ENCODE measurements at places on chromosomes 7 and 10.
A peak's percentile ranks its signal among the peaks of the same experiment; 100 is the strongest.

- no peak for DNase-seq
Observed at GRCh38 chr10:13193637-13194036, 32.3 kb downstream of the MCM10 start.

- DNase-seq = no peak
Observed at GRCh38 chr10:23613900-23614299, 175.0 kb downstream of the OTUD1 start.

DNA sequence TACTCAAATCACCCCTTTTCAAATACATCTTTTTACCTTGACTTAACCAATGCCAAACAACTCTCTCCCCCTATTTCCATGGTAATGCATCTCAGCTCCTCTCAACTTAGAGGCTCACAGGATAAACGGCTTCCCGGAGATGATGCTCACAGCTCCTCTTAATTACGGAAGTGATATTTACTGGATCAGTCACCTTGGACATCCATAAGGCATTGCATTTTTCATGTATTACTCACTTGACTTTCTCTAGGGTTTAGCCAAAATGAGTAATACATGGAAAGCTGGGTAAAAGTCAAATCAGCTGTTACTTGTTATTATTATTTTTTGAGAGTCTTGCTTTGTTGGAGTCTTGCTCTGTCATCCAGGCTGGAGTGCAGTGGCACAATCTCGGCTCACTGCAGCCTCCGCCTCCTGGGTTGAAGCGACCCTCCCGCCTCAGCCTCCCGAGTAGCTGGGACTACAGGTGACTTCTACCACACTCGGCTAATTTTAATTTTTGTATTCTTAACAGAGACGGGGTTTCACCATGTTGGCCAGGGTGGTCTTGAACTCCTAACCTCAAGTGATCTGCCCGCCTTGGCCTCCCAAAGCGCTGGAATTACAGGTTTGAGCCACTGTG is 73.3 kb upstream of the RHEB start:
- no peak for DNase-seq

DNA sequence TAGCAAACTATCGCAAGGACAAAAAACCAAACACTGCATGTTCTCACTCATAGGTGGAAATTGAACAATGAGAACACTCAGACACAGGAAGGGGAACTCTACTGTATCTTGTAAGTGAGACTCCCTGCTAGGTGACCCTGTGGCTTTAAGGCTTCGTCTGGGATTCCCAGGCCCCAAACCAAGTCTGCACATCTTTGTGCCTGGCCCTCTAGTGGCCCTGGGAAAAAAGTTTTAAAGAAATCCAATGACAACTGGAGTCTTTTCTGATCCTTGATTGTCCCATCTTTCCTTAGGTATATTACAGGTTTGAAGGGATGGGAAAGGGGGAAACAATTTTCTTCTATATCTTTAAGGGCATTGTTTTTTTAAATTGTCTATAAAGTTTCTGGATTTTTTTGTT is 10.6 kb upstream of the LIPM start:
- DNase-seq = no peak

GRCh38 chr10:80204677-80205476 is 460 bp downstream of the ANXA11 start:
- no peak for DNase-seq

DNA sequence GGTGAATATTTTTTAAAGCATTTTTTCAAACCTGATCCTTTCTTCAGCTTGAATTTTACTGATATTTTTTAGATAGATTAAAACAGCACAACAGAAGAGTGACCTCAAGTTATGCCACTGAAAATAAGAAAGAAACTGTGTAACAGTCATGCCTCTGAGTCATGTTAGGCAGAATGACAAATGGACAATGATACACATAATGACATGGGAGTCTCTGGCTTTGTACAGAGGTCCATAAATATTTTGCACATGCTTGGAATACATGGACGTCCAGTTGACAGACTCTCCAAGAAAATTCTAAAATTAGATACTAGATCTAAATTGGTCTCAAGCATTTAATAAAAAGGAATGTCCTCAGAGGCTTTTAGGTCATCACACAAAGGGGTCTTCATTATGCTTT is 21.9 kb upstream of the SEMA3A start:
- no peak for DNase-seq

DNA sequence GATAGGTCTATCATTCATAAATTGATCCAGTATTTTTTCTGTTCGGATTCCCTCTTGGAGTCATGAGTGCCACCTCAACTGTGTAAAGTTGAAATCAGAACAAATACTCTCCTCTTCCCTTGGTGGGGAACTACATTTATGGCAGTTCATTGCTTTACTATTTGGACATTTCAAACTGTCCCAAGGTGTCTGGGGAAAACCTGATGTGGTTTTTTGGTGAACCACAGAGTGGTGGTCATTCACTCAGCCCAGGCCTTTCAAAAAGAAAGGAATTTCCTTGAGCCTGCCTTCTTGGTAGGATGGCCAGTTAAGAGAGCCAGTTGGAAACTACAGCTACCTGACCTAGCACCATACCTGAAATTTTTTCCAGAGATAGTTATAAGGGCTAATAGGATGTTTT is 59.0 kb downstream of the ABCB1 start:
- DNase-seq = no peak

- DNase-seq = no peak
Observed at GRCh38 chr10:86264481-86265231, 101.9 kb downstream of the GRID1 start.

DNA sequence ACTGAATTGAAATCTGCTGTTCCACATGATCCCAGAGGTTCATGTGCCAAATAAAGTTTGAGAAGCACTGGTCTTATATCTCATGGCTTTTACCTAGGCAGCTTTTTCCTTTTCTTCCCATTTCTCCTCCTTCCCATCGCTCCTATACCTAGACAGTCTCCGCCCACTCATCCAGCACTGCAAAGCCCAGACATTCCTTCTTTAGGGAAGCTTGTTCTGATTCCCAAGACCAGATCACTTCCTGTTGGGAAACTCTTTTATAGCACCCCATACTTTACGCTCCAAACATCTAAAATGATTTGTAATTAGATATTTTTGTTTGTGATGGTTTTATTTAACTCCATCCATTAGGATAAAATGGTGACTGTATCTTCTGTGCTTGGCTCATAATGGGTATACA is 75.9 kb downstream of the BMPER start:
- DNase-seq = no peak

- DNase-seq = no peak
Observed at GRCh38 chr7:51278797-51279196, 37.8 kb downstream of the COBL start.

- DNase-seq = no peak
Observed at GRCh38 chr7:157559596-157560257, 222.9 kb downstream of the DNAJB6 start.

GRCh38 chr7:20314198-20314597 is 16.5 kb upstream of the ITGB8 start:
- DNase-seq = no peak

- DNase-seq = no peak
Observed at GRCh38 chr10:78389419-78389818, 355.8 kb downstream of the RPS24 start.

DNA sequence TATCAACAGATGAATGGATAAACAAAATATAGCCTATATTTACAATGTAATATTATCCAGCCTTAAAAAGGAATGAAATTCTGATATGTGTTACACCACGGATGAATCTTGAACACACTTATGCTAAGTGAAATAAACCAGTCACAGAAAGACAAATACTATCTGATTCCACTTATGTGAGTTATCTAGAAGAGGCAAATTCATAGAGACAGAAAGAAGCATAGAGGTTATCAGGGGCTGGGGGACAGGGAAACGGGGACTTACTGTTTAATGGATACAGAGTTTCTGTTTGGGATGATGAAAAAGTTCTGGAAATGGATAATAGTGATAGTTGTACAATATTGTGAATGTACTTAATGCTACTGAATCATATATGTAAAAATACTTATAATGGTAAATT is 329.9 kb downstream of the LRMDA start:
- no peak for DNase-seq

GRCh38 chr7:103879411-103879810 is 110.0 kb downstream of the RELN start:
- no peak for DNase-seq

DNA sequence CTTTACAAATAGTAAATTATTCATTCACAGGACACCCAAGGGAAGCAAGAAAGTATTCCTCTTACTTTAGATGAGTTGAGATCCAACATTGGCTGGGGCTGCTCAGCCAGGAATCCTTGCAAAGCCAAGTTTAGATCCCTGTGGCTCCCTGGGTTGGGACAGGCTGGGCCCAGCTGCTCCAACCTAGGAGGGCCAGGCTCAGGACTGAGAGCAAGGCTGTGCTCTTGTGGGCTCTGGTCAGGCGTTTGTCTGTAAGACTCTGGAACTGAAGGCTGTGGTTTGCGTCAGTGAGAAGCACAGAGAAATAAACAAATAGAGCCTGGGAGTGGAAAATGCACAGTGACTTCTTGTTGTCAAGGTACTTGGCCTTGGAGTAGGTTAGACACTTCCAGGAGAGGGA is 53.2 kb upstream of the TMEM273 start:
- DNase-seq = no peak

DNA sequence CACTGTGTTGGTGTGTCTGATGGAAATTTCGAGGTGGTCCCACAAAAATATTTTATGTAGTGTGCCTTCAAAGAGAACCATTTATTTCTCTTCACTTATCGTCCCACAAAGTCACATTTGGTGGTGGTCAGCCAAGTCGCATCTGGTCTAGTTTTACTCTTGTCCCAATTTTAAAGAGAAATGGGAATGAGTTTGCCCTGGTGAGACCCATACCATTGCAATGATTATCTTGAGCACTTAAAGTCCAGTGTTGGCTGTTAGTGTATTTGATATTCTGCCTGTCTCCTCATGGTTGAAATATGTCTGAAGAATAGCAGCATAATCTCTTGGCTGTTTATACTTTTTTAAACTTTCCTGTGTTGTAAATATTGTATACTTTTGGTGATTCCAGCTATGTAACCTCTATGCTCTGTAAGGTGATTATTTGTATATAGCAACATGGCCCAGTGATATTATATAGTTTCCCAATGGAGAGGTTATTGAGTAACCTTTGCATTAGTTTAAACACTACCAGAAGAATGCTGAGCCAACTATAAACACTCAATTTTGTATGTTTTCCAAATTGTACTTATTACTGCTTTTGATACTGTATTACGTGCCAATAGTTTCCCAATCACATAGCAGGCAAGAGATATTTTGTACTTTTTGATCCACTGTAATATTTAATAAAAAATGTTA is 172.2 kb downstream of the RTKN2 start:
- DNase-seq = no peak

DNA sequence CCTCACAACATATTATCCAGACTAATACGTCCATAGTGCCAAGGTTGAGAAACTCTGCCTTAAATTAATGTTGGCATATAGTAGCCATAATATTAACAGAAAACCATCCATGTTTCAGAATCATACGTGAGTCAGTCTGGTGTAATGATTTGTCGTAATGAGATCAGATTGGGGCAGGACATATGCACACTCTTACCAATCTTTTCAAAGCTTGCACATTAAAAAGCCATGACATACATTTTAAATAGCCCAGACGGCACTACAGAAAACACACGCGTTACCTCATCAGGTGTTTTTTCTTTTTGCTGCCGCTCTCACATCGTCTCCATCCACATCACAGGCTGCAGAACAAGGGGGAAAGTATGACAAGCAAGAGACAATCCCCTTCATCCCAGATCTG is 211.6 kb downstream of the NEBL start:
- DNase-seq = no peak

GRCh38 chr10:8894148-8894547 is 839.7 kb downstream of the GATA3 start:
- no peak for DNase-seq

DNA sequence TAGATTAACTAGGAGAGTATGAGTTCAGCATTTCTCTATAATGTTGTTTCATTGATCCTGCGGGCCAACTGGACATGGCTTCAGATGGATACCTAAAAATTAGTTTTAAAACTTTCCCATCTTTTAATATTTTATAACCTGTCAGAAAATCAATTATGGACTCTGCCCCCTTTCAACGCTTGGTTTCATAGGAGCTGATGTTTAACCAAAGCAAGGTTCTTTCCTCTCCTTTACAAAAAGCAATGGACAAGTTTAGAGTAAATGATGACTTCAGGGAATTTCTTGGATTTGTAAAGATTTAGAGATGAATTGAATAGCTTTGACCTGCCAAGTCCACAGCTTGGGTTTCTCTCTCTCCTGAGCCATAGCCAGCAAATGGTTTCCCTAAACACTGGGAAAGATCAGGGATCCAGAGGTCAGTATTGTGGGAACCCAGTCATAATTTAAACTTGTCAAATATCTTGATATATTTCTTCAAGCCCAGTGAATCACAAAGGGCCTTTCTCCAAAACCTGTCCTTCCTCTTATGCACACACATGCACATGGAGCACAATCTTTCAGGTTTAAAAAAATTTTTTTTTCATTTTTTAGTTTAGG is 177.1 kb downstream of the EVX1 start:
- DNase-seq = no peak

DNA sequence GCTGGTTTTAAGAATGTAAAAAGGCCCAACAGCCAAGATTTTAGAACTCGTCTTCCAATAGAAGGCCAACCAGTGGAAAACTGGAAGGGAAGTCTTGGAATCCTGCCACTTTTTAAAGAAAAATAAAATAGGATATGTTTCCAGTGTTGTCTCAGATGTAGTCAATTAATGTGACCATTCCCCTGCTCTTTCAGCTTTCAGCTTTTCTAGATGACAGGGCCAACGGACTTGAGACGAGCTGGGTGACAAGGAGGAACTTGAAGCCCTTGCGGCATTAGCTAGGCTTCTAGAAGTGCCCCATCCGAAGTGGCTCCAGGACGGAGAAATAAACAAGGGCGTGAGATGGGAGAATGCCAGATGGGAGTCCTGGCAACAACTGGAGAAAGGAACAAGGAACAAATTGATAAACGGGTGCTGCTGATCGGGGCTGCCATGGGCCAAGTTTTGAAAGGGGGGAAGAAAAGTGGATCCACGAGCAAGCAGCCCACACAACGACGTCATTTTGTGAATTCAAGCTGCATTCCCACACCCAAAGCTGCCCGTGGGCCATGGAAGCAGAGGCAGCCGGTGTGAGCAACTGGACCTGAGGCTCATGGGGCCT is 42.3 kb downstream of the CTBP2 start:
- DNase-seq = peak; percentile 40
